Stimulated activated CD8-positive, alpha-beta memory T cell treated with anti-CD3 and anti-CD28 coated beads, Interleukin-2, amount 100 ng/mL, for 48 hours (primary cell): ENCODE measurements at places on chromosomes 7 and 10.

GRCh38 chr7:3408814-3409595 is 108.0 kb downstream of the SDK1 start:
- no peak for DNase-seq

DNA sequence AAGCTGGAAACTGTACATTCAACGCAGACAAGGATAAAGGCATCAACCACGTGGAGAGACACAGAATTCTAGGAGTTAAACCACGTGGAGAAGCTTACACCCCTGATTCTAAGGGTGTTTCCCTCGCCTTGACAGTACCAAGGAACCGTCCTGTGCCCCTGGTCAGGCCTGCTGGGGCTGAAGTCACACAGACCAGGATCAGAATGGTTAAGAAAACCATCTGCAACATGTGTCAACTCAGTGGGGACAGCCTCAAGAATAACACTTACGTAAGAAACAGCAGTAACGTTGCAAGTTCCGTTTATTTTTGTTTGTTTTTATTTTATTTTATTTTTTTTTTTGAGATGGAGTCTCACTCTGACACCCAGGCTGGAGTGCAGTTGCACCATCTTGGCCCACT is 55.6 kb downstream of the CHST15 start:
- no peak for DNase-seq

DNA sequence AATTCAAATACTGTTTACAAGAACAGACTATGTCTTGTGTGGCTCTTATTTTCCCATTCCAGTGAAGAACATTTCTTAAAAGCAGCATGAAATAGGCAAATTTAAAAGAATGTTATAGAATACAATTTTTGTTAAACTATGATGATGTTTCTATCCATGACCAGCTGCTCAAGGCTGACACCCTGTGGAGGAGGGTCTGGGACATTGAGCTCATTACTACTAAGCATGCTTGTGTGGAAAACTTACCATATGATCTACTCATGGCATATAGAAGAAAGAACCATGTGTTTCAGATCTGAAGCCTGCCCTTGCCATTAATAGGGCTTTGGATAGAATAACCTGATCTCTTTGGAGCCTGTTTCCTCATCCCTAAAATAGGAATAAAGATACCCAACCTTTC is 125.0 kb downstream of the FOXP2 start:
- DNase-seq: no peak

- DNase-seq: no peak
Measured at GRCh38 chr7:111388912-111389311, 173.4 kb downstream of the IMMP2L start.

DNA sequence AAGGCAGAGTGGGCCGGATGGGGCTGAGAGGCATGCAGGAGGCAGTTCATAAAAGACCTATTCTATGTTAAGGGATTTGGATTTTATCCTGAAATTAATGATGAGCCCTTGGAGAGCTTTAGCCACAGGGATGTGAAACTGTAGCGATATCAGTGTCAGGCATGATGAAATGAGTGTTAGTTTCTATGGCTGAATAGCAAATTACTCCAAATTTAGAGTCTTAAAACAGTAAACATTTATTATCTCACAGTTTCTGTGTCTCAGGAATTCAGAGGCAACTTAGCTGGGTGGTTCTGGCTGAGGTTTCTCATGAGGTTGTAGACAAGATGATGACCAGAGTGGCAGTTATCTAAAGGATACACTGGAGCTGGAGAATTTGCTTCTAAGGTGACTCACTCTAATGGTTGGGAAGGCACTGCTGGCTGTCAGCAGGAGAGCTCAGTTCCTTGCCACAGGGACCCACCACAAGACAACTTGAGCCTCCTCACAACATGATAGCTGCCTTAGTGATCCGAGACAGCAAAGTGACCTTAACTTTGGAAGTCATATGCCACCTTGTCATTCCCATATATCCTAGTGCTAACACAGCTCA is 36.7 kb upstream of the SFTPD start:
- no peak for DNase-seq

GRCh38 chr7:26618898-26619297 is 245.5 kb downstream of the SKAP2 start:
- no peak for DNase-seq

DNA sequence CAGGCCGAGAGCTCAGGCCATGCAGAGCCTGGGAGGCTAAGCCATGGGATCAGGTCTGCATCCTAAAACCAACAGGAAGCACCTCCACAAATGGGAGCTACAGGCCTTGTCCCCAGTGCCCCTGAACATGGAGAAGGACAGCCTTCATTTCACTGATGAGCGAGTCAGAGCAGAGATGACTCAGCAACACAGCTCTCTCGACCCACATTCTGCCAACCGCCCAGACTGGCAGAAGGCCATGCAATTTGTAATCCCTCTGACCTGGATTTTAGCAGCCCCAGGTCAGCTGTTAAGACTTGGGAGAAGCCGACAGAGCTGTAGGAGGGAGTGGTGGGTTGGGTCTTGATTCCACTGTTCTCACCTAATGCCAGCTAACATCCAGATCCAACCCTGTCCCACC is 25.5 kb downstream of the VOPP1 start:
- DNase-seq: no peak

- no peak for DNase-seq
Measured at GRCh38 chr7:14016950-14017349, 27.5 kb upstream of the ETV1 start.

DNA sequence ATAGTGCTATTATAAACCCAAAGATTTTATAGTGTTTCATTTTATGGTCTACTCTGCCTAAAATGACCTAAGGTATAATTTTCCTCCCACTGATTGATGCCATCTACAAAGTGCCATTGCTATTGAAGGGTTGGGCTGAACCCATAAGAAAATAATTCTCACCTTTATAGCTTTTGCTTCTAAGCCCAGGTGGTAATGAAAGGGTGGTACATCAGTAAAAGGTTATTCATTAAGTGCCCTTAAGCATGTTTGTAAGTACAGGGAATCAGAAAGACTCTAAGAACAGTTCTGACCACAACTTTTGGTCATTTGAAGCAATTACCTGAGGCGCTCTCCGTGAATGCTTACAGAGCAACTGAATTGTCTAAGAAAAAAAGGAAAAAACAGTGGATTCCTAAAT is 1247.3 kb downstream of the NXPH1 start:
- DNase-seq: no peak
